Sigmoid colon (tissue), 7 donors: ENCODE measurements at places on chromosomes 12 and 14. TPM values are rescaled to one million over a fixed set of nuclear protein-coding genes. Genes with fewer than 3 reads are reported as not detected.
A peak's percentile ranks its signal among the peaks of the same experiment; 100 is the strongest.

- peak; percentile 87 for DNase-seq
Observed at GRCh38 chr12:14554281-14555007, 13.2 kb downstream of the PLBD1 start.

GRCh38 chr14:50222055-50222613 is 9.2 kb downstream of the SOS2 start:
- DNase-seq, result no peak

DNA sequence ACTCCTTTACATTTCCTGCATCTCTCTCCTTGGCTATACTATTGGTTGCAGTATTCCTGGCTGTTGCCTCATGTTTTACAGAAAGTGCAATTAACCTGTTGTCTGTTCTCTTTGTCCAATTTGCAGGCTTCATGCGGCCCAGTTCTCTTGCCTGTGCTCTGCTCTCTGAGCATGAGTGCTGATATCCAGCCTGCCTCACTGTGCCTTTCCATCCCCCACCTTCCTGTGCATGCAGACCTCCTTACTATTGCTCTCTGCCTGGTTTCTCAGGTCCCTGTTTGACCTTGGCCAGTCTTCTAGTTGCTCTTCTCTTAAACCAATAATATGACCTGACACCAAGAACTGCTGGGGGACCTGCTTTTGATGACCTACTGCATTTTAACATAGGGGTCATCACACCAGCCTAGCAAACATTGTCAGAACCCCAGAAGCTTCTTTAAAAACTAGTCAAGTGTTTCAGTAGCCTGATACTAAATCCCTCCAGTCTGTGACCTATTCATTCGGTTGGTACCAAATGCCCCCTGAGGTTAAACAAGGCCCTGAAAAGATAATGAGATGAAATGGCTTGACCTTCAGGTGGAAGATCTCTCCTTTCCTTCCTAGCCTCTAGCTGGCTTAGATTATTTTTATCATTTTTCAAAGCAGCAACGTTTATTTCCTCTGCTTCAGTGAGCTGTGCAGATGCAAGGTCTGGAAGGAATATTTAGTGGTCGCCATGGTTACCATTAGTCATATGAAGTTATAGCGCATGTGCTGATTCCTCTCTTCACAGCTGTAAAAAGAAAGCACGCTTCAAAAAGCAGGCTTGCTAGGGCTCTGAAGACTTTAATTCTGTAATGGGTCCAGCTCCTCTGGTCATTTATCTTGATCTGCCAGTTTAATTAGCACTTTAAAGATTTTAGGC is 216.5 kb downstream of the PHLDA1 start:
- no peak for DNase-seq

Gene TEX52
- polyA plus RNA-seq, result not detected
